Stimulated activated CD4-positive, alpha-beta T cell treated with anti-CD3 and anti-CD28 coated beads, Interleukin-1b, Interleukin-23, amount 100 ng/mL, for 1 hour (primary cell): ENCODE measurements at places on chromosomes 5 and 9.

- DNase-seq = no peak
Observed at GRCh38 chr5:23089286-23089685, 236.1 kb upstream of the CDH12 start.

- no peak for DNase-seq
Observed at GRCh38 chr9:2788919-2789318, 55.0 kb downstream of the PUM3 start.

DNA sequence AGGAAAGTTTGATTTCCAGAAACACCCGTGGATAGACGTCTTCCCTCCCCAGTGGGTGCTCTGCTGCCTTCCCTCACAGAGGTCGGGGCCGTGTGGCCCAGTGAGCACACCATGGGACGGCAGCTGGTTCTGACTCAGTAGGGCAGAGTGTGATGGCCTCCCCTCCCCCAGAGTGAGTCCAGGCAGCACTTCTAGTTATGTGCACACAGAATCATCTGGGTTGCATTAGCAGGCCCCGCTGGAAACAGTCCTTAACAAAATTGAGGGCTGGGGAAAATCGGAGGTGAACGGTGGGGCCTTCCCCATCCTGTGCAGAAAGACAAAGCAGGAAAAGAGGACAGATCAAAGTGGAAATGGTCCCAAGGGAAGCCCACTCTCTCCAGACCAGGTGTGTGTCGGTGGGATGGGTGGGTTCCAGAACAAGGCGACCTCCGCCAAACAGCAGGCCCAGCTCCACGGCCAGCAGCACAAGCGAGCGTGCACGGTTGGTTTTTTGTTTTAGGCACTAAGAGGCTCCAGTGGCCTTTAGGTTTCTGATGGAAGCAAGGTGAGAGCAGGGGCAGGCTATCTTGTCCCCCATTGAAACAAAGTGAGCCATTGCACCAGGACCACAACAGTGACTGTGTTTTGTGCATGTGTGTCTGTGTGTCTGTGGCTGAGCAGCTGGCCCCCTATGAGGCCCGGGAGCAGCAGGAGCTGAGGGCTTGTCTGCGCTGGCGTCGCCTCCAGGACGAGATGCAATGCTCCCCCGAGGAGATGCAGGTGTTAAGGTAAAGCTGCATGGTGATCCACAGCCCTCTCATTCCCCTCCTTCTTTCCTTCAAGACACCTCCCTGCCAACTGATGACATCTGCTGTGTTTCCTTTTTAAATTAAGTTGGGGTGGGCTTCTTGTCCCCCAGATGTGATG lies 201.5 kb downstream of the AOPEP start:
- DNase-seq = no peak

GRCh38 chr9:15104826-15105420 lies 194.7 kb upstream of the FREM1 start:
- no peak for DNase-seq

DNA sequence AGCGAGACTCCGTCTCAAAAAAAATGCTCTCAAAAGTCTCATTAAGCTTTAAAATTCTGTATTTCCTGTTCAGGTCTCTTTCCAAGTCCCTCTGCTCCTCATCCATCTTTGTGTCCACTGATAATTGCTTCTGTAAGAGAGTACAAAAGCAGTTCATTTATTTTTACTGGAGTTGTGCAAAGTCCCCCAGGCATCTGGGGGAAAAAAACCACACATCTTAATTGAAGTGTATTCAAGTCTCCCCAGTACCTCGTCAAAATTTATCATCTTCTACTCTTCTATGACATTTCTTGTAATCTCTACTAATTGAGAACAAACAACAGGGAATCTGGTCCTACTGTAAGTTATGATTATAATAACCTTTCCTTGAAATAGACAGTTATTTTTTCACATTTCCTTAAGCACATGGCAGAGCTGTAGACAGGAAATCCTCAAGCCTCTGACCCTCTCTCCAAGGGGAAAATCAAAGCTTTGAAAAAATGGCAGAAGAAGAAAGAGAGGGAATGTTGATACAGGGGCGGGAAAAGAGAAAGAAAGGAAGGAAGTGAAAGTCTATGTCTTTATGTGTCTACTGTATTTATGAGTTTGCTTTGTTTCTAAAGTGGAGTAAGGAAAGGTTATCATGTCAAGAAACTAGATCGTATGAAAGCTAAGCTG lies 51.5 kb downstream of the RAI14 start:
- no peak for DNase-seq
